Occipital lobe (tissue), 3 donors: ENCODE measurements at places on chromosomes 7 and 10. TPM values are rescaled to one million over a fixed set of nuclear protein-coding genes. Genes with fewer than 3 reads are reported as not detected.

DNA sequence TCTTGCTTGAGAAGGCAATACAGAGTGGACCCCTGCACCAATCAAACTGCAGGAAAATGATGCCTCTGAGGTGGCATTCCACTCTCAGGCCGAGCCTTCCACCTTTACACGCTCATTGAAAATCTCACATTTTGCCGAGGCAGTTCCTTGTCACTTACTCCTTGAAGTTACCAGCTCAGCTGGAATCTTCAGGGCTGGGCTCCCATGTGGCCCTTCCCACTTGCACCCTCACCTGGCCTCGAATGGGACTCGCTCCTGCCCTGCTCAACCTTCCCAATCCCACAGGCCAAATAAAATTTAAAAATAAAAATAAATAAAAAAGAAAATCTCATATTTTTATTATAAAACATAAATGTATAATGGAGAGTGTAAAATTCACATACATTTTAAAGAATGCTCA lies 790.7 kb upstream of the COBL start:
- DNase-seq = no peak

Gene TMEM270
- not detected for total RNA-seq

DNA sequence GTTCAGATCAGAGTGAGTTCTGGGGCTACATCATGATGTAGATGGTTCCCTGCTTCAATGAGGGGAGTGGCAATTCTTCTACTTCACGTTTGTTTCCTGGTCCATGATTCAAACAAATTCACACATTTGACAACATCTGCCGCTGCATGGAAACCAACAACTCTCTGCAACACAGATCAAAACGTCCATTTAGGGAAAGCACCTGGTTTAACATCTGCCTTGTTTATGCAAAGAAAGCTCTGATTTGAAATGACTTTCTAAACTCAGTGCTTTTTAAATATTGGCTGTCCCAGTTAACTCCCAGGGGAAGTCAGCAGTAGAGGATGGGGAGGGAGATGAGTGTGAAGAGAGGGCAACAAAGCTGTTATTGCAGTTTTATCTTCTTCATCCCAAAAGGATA lies 93.8 kb downstream of the GAD2 start:
- DNase-seq = no peak

Gene BLNK
- 0.78 TPM for total RNA-seq

Gene MMP21
- not detected for total RNA-seq

DNA sequence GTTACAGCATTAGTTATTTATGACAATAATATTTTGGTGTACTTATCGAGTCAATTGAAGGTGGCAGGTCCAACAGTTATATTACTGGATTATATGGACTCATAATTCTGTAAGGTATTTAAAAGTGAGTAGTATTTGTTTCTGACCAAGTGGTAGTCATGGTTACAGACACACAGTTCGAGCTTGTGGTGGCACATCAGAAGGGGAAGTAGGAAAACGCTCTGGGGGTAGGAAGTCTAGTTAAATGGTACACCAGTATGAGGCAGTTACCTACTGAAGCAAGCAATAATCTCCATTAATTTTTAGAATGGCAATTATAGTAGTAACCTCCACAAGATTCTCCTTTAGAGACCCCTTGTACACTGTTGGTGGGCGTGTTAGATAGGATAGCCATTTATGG lies 541.2 kb downstream of the ETV1 start:
- DNase-seq = no peak

- DNase-seq = no peak
Measured at GRCh38 chr7:20927976-20928375, 141.3 kb upstream of the SP8 start.

GRCh38 chr10:16902606-16903005 lies 85.4 kb upstream of the RSU1 start:
- DNase-seq = no peak

DNA sequence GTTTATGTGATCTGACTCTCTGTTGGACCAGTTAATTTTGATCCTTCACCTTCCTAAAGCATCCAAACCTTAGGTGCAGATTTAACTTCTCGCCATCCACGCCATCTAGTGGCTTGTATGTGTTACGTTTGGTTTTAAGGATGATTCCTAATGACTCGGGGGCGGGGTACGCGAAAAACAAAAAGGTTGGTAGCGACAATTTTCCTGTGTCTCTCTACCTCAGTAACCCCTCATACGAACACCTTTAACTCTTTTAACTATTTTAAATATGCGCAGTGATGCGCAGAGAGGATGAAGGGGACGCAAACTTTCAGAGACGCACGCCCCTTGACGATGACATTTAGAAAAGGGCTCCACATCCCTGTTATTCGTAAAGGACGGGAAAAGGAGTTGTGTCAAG lies 714 bp upstream of the KCND2 start:
- DNase-seq = peak; percentile 36

Gene FFAR4
- not detected for total RNA-seq

DNA sequence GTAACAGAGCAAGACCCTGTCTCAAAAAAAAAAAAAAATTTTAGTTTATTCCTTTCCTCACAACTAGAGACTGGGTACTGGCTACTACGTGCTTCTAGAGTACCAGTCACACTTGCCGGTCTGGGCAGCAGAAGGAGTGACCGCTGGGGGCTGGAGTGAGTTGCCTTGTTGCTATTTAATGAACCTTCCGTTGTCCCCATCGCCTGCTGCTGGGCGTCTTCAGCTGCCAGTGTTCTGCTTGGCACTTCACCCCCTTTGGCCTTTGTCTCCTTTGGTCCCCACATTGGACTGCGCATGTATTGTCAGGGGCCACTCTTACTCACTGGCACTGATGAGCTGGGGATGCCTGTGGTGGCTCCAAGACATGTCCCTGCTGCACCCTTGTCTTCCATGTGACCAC lies 110.6 kb downstream of the CLEC2L start:
- no peak for DNase-seq
